ENCODE measurements at places on chromosomes 5 and 9. TPM values are rescaled to one million over a fixed set of nuclear protein-coding genes. Genes with fewer than 3 reads are reported as not detected.

CNTNAP3 gene
- total RNA-seq = 12.6 TPM

- DNase-seq = peak; percentile 82
Observed at GRCh38 chr5:157575381-157576020, at the start of gene ADAM19. ADAM19 (minus strand) TSS chr5:157575775; CDS start chr5:157575696, 79 bp downstream.

- no peak for DNase-seq
Observed at GRCh38 chr5:83708170-83708569, 12.5 kb downstream of the HAPLN1 start.

GRCh38 chr5:61289241-61289640, 42.8 kb upstream of the ZSWIM6 start:
- no peak for DNase-seq

DNA sequence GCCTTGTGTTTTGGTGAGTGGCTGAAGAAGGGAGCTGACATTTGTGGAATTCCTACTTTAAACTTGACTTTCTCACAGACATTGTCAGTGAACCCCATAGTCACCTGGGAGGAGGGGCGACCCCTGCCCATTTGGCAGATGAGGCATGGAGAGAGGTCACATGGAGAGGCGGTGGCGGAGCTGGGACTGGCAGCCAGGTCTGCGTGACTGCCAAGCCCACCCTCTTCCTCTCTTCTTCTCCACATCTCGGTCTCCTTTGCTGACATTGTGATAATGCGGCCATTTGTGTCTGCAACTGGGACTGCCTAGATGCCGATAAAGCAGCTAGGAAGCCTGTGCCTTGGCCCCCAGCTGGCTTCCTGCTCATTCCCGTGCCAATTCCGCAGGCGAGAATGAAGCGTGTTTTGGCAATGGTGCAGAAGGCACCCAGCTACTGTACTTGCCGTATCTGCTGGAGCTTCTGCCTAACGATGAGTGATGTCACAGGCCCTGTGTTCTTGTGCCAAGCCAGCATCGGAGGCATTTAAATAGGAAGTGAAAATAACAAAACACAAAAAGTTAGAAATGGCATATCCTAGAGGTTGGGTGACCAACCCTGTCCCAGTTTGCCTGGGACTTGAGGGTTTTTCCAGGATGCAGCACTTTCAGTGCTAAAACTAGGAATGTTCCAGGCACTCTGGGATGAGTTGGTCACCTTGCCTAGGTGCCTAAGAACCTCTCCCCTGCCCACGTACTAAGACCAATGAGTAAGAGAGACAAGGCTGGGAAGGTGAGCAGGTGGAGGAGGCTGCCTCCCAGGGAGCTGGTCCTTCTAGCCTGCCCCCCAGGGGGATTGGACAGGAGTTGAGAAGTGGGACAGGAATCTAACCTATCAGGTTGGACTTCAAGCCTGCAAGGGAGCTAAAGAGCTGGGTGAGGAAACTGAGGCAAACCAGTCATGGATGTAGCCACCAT, 23.6 kb downstream of the OLFML2A start:
- DNase-seq = no peak

GRCh38 chr5:5979377-5979760, 399.0 kb downstream of the MED10 start:
- DNase-seq = peak; percentile 38

DNA sequence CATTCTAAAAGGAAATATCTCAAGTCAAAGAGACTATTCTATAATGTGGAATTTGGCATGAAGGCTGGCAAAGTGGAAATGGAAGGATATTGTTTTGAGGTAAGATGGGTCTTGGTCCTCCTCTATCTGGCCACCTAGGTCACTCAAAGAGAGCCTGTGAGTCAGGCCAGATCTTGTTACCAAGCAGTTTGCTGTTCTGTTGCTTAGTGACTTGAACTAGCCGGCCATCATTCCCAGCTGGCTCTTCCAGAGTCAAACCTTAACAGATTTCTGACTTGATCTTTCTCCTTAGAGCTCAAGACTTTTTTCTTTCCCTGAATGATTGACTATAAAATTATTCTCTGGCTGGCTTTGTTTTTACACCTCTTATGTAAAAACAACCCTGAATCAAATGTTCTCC, 136.1 kb downstream of the PDE4D start:
- DNase-seq = no peak

- DNase-seq = no peak
Observed at GRCh38 chr9:90054810-90055209, 450.0 kb downstream of the GADD45G start.

- DNase-seq = no peak
Observed at GRCh38 chr5:154630410-154630809, 124.8 kb upstream of the LARP1 start.
